ENCODE measurements at places on chromosomes 13 and 19. TPM values are rescaled to one million over a fixed set of nuclear protein-coding genes. Genes with fewer than 3 reads are reported as not detected.

The TEX29 gene
- not detected for total RNA-seq

DNA sequence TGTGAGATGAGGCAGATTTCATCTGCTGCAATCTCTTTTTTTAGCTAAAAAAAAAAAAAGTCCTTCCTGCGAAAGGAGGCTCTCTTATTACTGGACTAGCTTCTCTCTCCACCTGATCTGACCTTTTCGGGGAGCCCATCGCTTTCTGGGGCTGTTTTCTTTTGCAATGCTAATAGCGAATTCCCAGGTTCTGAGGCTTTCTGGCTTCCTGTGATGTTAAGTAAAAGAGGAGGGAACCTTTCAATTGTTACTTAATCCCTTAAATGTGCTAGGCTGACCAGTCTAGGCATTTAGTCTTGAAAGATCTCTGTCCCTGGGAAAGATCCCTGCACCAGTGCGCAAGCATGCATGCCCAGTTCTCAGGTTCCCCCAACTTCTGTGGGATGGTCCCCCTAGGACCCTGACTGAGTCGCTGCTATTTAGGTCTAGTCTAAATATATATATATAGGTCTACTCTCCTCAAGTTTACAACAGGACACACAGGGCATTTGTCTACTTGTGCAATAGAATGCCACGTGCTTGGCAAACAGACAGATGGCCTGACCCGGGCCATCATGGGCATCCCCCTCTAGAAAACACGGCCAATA lies 224.7 kb downstream of the ZNF536 start:
- DNase-seq = no peak

GRCh38 chr19:35774274-35775045 lies 904 bp upstream of the ARHGAP33 start:
- DNase-seq = no peak

The PABPC3 gene
- total RNA-seq = 0.29 TPM

DNA sequence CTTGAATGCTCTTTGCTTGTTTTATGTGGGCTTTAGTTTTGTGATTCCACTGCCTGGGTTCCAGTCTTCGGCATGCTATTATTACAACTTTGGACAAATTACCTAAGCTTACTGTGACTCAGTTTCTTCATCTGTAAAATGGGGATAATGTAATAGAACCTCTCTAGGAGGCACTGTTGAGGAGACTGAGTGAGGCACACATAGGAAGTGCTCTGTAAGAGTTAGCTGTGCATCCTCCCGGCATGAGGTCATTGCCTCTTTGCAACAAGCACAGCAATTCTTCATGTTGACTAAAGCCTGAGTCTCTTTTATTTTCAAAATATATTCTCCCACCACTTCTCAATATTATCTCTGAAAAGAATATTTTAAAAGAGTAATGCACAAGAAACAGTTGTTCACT lies 227.4 kb downstream of the DLEU7 start:
- DNase-seq = no peak

GRCh38 chr13:30685320-30685859 lies 50.0 kb upstream of the ALOX5AP start:
- no peak for DNase-seq

DNA sequence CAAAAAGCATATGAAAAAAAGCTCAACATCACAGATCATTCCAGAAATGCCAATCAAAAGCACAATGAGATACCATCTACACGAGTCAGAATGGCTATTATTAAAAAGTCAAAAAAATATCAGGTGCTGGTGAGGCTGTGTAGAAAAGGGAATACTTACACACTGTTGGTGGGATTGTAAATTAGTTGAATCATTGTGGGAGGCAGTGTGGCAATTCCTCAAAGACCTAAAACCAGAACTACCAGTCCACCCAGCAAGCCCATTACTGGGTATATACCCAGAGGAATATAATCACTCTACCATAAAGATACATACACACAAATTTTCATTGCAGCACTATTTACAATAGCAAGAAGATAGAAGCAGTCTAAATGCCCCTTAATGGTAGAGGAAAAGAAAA lies 529.9 kb downstream of the SLITRK1 start:
- DNase-seq = no peak

The CYP4F11 gene
- total RNA-seq = 0.18 TPM

DNA sequence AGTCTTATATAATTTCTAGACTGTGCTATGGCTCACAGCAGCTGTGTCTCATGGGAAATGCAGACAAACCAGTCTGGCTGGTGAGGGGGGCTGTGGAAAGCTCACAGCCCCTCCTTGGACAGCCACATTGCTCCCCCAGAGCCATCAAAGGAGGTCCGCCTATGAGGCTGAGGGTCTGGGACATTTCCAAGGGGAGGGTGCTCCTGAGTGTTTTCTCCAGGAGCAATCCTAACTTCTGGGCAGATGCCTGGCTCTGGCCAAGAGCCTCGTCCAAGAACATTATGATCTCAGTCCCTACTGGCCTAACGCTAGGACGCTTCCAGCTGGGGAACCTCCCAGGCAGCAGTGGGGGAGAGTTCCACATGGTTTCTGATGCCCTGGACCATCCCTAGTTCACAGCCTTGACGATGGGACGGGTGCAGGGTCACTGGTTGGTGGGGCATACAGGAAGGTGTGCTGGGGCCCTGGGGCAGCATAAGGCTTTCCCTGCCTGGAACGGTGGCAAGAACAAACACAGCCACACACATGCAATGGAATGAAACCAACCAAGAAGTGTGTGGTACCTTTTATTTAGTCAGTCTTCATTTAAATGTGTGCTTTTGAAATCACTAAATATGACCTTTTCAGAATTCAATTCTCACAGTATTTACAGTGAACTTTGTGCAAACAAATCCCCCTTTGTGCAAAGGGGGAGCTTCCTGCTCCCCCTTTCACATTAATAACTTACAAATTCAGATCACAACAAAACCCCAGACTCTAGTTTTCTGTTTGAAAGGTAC lies 60.6 kb downstream of the CDADC1 start:
- peak; percentile 86 for DNase-seq

DNA sequence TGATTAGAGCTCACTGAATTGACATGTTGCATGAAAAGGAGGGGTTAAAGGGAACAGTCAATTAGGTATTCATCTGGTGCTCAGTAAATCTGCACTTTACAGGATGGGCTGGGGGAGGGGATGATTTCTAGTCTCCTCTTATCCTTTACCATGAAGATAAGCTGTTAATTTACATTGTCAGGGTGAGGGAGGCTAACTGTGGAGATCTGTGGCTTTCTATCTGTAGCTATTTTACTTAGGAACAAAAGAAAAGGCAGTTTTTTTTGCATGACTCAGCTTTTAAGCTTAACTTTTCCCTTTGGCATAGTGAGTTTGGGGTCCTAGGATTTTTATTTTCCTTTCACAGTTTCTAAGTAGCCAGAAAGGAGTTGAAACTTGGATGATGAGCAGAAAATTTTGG lies 253.3 kb downstream of the LMO7 start:
- no peak for DNase-seq

GRCh38 chr13:26325876-26326275 lies 71.9 kb downstream of the CDK8 start:
- no peak for DNase-seq

The TNFSF11 gene
- not detected for total RNA-seq

DNA sequence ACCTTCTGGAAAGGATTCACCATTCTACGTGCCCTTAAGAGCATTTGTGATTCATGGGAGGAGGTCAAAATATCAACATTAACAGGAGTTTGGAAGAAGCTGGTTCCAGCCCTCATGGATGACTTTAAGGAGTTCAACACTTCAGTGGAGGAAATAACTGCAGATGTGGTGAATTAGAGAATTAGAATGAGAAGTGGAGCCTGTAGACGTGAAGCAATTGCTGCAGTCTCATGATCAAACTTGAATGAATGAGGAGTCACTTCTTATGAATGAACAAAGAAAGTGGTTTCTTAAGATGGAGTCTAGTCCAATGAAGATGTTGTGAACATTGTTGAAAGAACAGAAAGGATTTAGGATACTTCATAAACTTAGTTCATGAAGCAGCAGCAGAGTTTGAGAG lies 129.1 kb downstream of the TNFRSF19 start:
- no peak for DNase-seq

DNA sequence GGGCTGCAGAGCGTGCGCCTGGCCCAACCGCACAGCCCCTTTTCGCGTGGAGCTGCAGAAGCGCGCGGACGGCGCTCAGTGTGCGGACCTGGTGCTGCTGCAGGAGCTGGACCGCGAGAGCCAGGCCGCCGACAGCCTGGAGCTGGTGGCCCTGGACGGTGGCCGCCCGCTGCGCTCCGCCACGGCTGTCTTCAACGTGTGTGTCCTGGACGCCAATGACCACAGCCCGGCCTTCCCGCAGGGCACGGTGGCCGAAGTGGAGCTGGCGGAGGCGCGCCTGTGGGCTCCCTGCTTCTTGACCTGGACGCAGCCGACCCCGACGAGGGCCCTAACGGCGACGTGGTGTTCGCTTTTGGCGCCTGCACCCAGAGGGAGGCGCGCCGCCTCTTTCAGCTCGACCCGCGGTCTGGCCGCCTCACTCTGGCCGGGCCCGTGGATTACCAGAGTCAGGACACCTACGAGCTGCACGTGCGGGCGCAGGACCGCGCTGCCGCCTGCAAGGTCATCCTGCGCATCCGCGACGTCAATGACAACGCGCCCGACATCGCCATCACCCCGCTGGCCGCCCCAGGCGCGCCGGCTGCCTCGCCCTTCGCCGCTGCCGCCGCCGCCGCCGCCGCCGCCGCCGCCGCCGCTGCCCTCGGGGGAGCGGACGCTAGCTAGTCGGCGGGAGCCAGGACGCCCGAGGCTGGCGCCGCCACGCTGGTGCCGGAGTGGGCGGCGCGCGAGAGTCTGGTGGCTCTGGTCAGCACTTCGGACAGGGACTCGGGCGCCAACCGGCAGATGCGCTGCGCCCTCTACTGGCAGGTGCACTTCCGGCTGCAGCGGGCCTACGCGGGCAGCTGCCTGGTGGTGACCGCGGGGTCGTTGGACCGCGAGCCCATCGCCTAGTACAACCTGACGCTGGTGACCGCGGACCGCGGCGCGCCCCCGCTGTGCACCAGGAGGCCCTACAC lies 172.2 kb downstream of the OLFM4 start:
- DNase-seq = peak; percentile 33

The SHISA7 gene
- total RNA-seq = not detected

The SH2D3A gene
- 30.9 TPM for total RNA-seq

The KIRREL2 gene
- total RNA-seq = not detected

DNA sequence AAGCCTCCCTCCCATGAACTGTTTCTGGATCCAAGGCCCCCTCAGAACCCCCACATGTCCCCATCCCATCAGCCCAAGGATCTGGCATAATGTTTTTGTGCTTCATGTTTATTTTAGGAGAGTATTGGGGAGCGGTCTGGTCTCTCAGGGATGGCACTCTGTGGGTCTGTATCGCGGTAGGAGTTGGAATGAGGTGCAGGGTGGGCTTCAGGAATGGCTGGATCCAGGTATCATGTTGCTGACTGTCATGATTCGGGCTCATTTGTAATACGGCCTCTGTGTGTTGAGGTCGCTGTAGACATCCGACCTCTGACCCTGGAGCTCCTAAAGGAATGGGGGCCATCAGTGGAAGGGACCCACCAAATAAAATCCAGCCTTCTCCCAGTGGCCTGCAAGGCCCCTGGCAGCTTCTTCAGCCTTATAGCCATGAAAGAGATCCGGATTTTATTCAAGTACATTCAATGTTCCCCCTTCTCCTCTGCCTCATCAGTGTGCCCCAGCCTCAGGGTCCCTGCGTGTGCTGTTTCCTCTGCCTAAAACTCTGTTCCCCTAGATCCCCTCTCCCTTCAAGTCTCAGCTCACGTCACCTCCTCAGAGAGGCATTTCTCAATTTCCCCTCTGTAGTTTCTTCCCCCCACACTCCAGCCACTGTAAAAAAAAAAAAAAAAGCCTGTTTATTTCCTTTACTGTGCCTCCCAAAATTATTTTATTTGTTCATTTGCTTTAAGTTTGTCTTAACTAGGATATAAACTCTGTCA lies 2.2 kb downstream of the HCST start:
- no peak for DNase-seq

DNA sequence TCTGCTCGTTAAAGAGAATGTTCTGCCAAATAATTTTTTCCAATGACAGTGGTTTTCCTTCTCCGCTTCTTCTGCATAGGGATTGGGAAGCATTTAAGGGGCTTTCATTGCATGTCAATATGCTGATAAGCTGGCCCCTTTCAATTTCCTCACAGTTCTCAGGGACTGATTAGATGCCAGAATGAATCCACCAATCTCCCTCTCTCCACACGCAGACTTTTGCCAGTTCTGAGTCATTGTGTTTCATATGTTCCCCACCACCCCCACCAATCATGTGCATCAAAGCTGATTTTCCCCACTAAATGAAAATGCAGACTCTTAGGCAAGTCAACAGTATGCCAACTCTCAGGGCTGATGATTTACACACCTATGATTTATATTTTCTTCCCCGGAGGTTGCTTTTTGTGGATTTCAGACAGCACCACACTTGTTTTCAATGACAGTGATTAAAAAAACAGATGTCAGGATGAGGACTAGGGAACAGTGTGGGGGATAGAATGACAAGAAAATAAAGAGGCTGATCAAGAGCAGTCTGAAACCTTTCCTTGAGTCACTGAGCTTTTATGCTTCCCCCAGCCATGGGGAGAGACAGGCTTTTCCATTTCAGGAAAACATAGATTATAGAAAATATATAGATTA lies 47.9 kb upstream of the C13orf42 start:
- no peak for DNase-seq

DNA sequence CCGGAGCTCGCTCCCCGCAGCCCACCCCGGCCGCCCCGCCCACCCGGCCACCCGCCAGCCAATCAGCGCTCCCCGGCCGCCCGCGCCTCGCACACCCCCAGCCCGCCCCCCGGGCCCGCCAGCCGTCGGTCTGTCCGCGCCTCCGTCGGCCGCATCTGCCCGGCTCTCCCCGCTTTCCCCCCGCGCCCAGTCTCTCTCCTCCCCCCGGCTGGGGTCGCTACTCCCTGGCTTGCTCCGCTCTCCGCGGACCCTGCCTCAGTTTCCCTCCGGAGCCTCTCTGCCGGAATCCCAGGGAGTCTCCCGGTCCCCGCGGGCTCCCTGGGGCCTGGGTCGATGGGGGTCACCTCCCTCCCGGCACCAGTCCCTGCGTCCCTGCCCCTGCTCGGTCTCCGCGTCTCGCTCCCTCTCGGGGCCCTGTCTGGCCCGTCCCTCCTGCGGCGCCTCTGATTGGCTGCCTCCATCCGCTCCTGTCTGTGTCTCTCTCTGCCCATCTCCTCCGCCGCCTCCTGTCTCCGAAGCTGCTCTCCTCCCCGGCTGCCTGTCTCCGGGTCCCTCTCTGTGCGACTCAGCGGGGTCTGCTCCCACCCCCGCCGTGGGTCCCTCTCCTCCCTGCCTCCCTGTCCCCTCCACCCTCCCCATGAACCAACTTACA lies 484 bp downstream of the IL11 start:
- no peak for DNase-seq

DNA sequence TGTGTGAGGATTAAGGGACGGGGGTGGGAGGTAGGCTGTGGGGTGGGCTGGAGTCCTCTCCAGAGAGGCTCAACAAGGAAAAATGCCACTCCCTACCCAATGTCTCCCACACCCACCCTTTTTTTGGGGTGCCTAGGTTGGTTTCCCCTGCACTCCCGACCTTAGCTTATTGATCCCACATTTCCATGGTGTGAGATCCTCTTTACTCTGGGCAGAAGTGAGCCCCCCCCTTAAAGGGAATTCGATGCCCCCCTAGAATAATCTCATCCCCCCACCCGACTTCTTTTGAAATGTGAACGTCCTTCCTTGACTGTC lies 5.5 kb downstream of the FOSB start:
- DNase-seq = no peak
